NCI-H1048 (cell line): ENCODE measurements at places on chromosomes 4 and X.

DNA sequence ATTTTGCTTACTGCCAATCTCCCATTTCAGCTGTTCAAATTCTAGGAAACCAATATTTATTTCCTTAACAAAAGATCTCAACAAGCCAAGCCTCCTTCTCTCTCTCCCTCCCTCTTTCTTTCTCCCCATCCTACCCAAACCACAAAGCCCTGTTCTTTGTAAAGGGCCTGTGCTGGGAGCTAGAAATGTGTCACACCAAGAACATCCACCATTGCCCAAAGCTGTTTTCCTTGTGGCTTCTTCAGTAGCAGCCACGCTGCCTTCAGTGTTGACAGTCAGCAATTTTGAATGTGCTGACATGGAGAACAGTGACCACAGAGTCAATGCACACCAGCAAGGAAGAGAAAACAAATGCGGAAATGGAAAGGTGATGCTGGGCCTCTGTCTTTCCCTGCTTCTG, 203.0 kb downstream of the MAML3 start:
- DNase-seq, result no peak

DNA sequence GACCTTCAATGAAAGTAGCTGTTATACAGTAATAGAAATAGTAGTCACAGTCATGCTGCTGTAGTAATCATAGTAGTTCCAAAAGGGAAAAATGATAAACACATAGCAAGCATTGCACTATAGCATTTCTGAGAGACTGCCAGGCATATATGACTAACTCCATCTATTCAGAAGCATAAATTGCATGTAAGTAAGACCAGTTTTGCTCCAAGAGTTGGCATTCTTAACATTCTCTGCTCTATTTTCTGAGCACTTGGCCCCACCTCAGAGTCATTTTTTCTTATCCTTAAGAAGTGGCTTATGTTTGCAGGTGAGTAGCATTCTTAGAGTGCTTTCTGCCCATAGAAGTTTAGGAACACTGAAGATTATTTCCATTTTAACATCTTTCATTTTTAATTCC, 490.3 kb upstream of the TECRL start:
- no peak for DNase-seq

- DNase-seq, result no peak
Measured at GRCh38 chr4:159416073-159416472, 313.2 kb downstream of the RAPGEF2 start.

GRCh38 chr4:42633605-42634388, 23.1 kb downstream of the ATP8A1 start:
- no peak for DNase-seq

- no peak for DNase-seq
Measured at GRCh38 chr4:74886484-74886883, 46.4 kb upstream of the PARM1 start.

GRCh38 chrX:11352296-11352741, 59.1 kb downstream of the AMELX start:
- DNase-seq, result no peak

GRCh38 chr4:110621839-110622751, 782 bp downstream of the PITX2 start:
- DNase-seq, result no peak

- no peak for DNase-seq
Measured at GRCh38 chr4:37476256-37476655, 209.9 kb downstream of the RELL1 start.

GRCh38 chr4:121185960-121186359, 21.8 kb upstream of the TNIP3 start:
- DNase-seq, result no peak

GRCh38 chr4:100063355-100063754, 113.3 kb upstream of the H2AZ1 start:
- no peak for DNase-seq

- DNase-seq, result no peak
Measured at GRCh38 chr4:101593666-101594065, 196.9 kb upstream of the BANK1 start.

DNA sequence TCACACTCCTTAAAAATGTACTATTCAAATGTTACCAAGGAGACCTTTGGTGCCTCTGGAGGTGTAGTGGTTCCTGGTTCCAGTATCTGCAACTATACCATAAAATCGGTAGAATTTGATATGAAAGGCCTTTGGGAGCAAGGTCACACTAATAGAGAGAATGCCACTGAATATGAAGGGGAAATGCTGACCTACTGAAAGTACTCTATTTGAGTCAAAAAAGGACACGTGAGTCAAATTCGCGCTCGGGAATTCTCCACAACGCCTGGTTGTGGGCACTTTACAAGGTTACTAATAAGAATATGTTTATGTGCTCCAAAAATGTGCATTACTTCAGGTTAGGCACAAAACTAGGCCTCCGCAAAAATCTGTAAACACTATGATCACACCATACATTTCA, 39.5 kb upstream of the RELL1 start:
- no peak for DNase-seq

GRCh38 chr4:150140774-150141400, 62.6 kb downstream of the DCLK2 start:
- no peak for DNase-seq

DNA sequence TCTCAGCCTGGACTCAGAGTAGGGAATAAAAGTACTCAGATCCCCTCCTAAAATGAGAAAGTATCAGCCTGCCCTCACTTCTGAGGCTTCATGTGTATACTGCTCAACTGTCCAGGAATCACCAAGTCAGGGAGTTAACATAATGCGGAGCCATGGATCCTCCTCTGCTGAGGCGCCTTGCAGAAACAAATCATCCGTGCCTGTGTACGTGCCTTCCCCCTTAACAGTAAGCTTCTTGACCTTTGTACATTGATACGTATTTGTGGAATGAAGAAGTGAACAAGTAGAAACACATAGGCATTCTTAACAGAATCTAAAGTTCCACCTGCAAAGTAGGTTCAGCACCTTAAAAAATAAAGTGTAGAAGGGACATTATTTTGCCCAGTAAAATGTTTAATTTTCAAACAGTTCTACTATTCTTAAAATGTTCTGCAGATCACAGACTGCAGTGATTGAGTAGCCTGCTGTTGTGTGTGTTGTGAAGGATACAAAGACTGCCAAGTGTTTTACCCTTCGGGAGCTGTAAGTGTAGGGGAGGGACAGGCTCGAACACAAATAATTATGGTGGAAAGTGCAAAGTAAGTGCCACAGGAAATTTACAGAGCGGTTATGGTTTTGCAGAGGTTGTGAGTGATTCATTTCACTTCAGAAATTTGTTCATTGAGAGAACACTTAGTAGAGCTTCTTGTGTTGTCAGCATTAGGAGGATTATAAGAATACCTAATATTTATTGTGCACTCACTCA, 61.9 kb downstream of the ARHGAP10 start:
- no peak for DNase-seq

GRCh38 chr4:151666501-151666900, 94.3 kb downstream of the GATB start:
- DNase-seq, result no peak

DNA sequence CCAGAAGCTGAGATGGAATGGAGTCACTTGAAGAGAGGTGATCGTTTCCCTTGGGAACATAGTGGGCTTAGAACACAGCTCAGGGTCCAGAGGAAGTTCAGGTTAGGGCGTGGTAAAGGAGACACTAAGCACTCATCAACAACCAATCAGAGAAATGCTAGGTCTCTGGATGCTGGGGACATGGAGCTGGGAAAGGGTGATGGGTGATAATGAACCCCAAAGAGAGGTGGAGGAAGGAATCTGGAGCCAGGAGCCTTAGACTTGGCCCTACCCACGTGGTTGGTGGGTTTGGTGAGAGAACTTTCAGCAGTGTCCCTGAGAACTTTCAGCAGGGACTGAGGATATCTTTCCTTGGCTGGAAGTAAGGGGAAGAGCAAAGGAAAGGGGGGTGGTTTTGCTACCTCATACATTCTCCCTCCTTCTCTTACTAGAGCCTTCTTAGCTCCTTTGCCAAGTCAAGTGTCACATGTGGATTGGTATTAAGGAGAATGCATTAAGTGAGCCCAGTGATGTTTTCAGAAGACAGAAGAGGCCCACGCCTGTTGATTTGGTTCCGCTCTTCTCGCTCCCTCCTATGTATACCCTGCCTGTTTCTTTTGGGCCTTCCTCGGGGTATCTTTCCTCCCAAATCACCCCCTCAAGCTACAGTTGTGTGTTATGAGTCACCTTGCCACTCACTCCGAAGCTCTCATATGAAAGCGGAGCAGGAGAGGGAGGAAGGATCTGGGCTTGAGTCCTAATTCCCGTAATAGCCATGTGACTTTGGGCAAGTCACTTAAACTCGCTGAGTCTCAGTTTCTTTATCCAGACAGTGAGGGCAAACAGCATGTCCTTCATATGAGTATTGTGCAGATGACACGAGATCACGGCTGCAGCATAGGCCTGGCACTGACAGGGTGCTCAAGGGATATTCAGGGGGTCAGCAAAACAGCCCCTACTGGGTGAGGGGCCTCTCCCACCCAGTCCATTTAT, 63.1 kb downstream of the TSC22D3 start:
- no peak for DNase-seq

GRCh38 chr4:43343298-43343697, 450.8 kb downstream of the GRXCR1 start:
- DNase-seq, result no peak

DNA sequence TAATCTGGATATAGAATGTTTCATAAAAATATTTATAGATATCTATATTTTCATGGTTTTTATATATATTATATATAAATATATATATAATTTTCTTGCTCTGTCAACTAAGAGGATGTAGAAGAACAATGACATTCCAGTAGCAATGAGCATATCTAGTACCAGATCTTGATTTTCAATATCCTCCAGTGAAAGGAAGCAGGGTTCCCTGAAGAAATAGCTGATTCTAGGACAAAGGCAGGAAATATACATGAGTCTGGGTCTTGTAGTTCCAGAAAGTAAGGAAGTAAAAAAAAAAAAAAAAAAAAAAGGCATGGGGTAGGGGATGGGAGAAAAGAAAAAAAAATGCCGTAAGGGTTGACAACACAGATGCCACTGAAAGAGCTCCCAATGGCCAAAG, 241.4 kb downstream of the RASL11B start:
- no peak for DNase-seq
